ENCODE measurements at places on chromosomes 16 and 17.

- DNase-seq: no peak
Measured at GRCh38 chr17:65268832-65269231, 131.7 kb downstream of the RGS9 start.

DNA sequence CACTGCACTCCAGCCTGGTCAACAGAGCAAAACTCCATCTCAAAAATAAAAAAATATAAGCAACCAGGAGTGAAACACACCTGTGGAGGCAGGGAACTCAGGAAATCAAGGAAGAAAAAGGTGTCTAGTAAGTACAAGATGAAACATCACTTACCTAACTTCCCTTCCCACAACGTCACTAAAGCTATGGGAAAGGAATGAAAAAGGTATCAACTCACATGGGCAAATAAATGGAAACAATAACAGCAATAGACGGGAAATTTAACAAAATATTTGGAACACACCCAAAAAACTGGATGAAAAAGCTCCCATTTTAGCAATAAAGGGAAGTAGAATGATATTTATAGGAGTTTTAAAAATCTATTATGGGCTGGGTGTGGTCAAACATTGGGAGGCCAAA lies 31.1 kb downstream of the DDX19A start:
- no peak for DNase-seq

GRCh38 chr16:27528294-27528693 lies 21.4 kb downstream of the GTF3C1 start:
- DNase-seq: no peak

GRCh38 chr17:81328978-81329926 lies 34.1 kb upstream of the SLC38A10 start:
- DNase-seq: no peak

- DNase-seq: no peak
Measured at GRCh38 chr16:4588386-4588785, 26.3 kb downstream of the UBALD1 start.

GRCh38 chr16:86872833-86873232 lies 294.5 kb downstream of the FOXL1 start:
- DNase-seq: no peak

GRCh38 chr16:50281391-50282009 lies 15.1 kb downstream of the ADCY7 start:
- DNase-seq: no peak

GRCh38 chr16:19108409-19109287 lies 5.1 kb upstream of the ITPRIPL2 start:
- no peak for DNase-seq

DNA sequence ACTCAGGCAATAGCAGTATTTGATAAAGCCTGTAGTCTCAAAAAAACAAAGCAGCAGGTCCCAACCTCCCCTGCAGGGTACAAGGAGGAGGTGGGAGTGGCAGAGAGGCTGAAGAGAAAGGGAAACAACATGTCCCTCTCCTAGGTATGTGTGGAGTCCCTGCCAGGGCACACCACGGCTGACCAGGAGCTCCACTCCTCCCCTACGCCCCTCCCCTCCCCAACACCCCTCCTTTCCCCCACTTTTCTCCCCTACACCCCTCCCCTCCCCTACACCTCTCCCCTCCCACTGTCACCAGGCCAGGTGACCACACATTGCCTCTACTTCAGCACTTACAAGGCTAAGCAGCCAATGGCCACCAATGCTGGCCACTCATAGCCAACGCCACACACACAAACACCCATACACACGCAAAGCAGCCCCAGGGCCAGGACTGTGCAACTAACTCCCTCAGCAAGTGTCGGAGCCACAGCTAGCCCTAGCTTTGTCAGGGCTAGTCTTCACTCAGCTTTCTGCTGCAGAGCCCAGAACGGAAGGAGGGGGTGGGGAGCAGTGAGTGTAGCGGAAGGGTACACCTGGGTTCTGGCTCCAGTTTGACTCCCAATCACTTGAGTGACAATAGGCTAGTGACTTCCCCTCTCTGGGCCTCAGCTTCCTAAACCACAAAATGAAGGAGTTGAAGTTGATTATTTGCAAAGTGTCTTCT lies 8.2 kb downstream of the CAVIN1 start:
- DNase-seq: peak; percentile 25

GRCh38 chr16:68417711-68418301 lies 30.5 kb downstream of the SMPD3 start:
- no peak for DNase-seq

DNA sequence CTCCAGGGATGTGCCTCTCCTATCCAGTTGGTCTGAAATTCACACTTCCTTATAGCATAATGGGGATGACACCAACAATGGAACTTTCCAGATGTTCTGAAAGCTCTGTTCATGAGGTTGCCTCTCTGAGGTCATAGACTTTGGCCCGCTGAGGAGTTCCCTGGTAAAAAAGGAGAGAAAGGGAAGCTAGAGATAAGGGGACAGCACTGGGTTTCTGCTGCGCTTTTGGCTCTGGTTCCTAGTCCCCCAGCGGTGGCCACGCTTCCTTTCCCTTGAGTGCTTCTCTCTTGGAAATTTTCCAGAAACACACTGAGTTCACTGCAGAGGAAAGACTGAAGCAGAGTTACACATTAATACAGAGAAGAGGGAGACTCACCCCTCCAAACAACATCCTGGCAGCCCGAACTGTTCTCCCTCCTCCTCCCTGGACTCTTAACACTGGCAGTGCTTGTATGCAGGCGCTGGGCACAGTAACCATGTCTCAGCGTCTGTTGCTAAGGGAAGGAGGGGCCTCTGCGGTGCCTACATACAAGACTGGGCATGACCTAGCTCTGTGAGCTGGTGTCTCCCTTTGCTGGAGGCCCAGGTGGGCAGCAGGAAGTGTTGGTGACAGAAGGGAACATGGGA lies at the start of gene DNAH3:
TSS of gene DNAH3 (minus strand) at position 472 of the 627 bp plus-strand sequence. CDS start 527 bp downstream, outside the sequence.
- no peak for DNase-seq

DNA sequence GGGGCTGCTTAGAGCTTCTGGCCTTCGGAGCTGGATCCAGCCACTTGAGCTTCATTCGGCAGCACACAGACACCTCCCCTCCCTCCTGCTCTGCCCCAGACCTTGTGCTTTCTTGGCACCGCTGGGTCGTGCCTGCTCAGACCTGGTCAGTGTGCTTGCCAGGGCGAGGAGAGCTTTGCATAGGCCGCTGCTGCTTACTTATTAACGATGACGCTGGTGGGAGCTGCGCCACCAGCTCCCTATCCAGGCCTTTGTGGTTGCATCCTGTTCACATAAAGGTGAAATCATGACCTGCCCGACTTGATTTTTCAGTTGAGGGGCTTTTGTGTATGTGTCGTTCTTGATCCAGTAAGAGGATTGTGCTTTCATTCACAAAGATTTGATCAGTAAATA lies 101.1 kb downstream of the MSI2 start:
- DNase-seq: no peak

GRCh38 chr16:9868606-9869149 lies 313.6 kb downstream of the GRIN2A start:
- no peak for DNase-seq

DNA sequence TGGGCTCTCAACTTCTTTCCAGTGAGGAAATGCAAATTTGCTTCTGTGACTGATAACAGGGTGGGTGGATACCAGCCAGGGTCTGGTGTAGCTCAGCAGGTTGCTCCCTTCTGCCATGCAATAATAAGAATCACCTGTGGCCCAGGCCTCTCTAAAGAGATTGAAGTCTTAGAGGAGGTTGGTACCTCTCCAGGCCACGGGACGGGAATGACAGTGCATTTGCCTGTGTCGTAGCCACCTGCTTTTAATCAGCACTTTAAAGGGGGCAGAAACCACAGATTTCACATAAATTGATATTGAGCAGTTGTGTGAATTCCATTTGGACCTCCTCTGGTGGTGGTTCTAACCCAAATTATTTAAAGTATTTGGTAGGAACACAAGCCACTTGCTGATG lies 246.9 kb downstream of the PRKCA start:
- DNase-seq: no peak

DNA sequence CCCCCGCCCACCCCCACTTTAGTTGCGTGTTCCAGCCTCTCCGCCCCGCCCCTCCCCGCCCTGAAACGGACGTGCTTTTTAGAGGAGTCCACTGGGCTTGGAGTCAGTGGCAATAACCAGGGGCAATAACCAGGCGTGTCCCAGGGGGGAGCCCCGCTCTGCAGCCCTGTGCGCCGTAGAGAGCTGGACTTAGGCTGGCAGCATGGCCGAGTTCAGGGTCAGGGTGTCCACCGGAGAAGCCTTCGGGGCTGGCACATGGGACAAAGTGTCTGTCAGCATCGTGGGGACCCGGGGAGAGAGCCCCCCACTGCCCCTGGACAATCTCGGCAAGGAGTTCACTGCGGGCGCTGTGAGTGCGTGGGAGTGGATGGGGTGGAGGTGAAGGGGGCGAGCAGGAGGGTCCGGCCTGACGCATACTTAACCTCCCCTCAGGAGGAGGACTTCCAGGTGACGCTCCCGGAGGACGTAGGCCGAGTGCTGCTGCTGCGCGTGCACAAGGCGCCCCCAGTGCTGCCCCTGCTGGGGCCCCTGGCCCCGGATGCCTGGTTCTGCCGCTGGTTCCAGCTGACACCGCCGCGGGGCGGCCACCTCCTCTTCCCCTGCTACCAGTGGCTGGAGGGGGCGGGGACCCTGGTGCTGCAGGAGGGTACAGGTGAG lies at the start of gene ALOX15B:
TSS of gene ALOX15B (plus strand) at position 106 of the 657 bp plus-strand sequence. CDS start at position 203, 97 bp downstream.
- no peak for DNase-seq

DNA sequence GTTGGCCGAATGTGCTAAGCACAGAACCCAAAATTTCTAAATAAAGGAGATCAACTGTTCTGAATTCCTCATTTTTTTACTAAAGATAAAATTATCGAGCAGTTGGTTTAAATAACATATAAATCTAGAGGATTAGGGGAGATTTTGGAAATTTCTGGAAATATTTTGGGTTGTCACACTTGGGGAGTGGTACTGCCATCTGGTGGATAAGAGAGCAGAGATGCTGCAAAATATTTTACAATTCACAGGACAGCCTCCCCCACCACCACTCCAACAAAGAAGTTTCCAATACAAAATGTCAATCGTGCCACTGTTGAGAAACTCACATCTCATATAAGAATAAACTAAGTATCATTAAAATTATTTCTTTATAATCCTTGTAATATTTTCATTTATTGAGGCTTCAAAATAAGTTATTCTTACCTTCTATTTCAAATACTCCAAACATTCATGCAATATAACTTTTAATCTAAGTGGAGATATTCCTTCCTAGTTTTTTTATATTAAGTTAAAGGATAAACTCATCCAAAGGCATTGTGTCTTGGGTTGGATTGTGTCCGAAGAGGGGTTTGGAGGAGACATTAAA lies 17.0 kb upstream of the ABCA8 start:
- DNase-seq: no peak

DNA sequence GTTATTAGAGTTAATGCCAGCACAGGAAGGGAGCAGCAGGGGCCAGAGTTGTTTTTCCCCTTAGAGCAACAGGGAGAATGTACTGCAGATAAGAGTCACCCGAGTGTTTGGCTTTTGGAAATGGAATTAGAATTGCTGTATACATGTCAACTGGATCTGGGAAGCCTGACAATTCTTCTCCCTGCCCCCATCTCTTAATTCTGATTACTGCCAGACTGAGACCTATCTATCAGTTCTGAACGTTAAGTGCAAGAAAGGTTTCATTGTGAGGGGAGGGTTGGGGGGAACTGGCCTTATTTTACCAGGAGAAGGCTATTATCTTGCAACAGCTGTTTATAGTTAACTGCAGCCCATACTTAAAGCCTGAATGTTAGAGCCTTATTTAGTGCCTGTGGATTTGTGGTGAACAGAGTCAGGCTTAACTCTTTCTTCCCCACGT lies 424.5 kb upstream of the CDH11 start:
- DNase-seq: no peak

DNA sequence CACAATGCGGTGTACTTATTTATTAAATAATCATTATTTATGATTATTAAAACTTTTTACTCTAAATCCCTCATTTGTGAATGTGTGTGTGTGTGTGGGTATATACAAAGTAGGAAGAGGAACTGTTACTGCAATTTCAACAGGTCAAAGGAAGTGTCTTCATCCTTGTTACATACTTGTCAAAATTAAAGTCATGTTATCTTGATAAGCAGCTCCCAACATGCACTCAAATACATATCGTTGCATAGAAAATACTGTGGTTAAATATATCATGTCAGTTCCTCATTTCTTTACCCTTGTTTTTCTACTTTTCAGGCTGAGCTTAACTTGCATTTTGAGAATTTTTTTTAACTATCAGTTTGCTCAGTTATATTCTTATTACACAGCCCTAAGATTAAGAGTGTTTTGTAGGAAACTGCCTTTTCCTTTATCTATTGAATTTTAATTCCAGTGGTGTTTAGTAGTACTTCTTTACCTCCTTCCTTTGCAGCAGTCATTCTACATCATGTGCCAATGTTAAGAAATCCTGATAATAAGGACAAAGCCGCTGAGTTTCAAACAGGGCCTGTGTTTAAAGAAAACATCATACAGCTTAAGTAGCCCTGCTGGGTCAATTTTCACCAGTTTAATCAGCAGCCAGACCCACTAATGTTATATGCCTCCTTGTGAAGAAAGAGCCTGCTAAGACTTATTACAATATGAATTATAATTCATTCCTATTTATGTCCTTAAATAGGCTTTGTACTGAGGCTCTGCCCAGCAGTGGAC lies 7.2 kb downstream of the EFCAB5 start:
- DNase-seq: no peak

- DNase-seq: no peak
Measured at GRCh38 chr16:75086688-75087374, 29.7 kb downstream of the LDHD start.

- DNase-seq: no peak
Measured at GRCh38 chr17:613725-614124, 100.9 kb downstream of the VPS53 start.

GRCh38 chr17:62076864-62077788 lies 12.0 kb upstream of the MED13 start:
- no peak for DNase-seq

DNA sequence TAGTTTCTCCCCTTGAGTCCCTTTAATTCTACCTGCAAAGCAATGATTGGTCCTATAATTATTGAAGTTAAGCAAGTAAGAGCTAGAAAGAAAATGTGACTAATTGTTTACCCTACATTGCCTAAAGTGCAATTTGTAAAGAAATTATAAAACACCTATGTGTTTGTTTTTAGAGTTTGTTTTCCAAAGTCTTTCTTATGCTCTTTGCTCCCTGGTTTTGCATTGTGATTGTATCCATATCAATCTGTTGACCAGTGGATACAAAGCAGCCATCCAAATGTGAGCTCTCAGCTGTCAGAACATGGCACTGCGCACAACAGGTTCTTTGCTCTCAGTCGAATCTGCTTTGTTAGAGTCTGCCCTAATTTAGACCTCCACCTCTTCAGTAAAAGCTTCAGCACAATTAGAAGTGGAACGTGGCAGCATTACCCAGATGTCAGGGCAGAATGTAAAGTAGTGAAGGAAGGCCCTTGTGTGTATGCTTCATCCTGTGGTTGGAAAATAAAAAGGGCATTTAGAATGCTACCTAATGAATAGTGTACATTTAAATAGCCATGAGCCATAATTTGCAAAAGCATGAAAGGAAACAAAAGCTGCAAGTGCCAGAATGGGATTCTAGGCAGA lies 70.5 kb downstream of the AATF start:
- DNase-seq: no peak

- DNase-seq: no peak
Measured at GRCh38 chr17:28482551-28483199, 9.2 kb downstream of the SLC13A2 start.

- no peak for DNase-seq
Measured at GRCh38 chr17:46264456-46265198, 30.3 kb upstream of the LRRC37A start.
